ENCODE measurements at places on chromosomes 13 and 19.

- H3K36me3 ChIP-seq, result no peaks in the 10 kb centered on the region
- peaks cover 89% of the 10 kb centered on the region for H3K27me3 ChIP-seq
- no peaks in the 10 kb centered on the region for H3K4me1 ChIP-seq
- no peak overlapping the region for H3K27ac ChIP-seq
These were observed 17.6 kb upstream of the GSX1 start for GRCh38 chr13:27774651-27775050.

DNA sequence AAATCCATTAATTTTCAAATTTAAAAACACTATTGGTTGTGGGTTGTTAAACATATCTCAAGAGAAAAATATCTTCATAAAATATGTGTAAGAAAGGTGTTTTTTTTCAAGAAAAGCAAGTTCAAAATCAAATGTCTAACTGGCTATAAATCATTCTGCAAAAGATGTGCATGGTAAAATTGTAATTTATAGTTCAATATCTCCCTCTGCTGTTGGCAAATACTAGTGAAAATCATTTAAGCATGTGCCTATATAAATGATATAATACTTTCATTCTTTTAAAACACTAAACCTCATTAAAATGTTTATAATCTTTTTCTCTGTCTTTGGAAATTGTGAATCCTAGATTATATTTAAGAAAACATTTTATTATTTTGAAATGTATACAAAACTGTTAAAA is 17.2 kb upstream of the SLITRK6 start:
- H3K4me3 ChIP-seq, result no peak overlapping the region
- DNase-seq, result no peak
- no peaks in the 10 kb centered on the region for H3K4me1 ChIP-seq
- no peaks in the 10 kb centered on the region for H3K27me3 ChIP-seq
- no peaks in the 10 kb centered on the region for H3K36me3 ChIP-seq

- peak overlapping the region; percentile 96 for H3K4me3 ChIP-seq
- H3K27ac ChIP-seq, result peak overlapping the region; percentile 95
- peaks cover 11% of the 10 kb centered on the region for H3K36me3 ChIP-seq
- no peaks in the 10 kb centered on the region for H3K27me3 ChIP-seq
These were observed 1.2 kb downstream of the CNN2 start for GRCh38 chr19:1027650-1028061.

GRCh38 chr13:98147521-98147920 is 4.6 kb downstream of the FARP1 start:
- H3K27ac ChIP-seq, result peak overlapping the region; percentile 39
- DNase-seq, result no peak
- H3K4me1 ChIP-seq, result peaks cover 62% of the 10 kb centered on the region
- no peaks in the 10 kb centered on the region for H3K27me3 ChIP-seq
- H3K4me3 ChIP-seq, result peak overlapping the region; percentile 26
- peaks cover 7% of the 10 kb centered on the region for H3K36me3 ChIP-seq

Measured in mesothelial cell of epicardium (in vitro differentiated cells).